T-helper 2 cell treated with Interferon-gamma antibody and Interleukin-4, amounts not matched to agents 5 μg/mL and 100 μg/mL, for 36 hours (primary cell): ENCODE measurements at places on chromosomes 6 and 20.
A peak's percentile ranks its signal among the peaks of the same experiment; 100 is the strongest.

DNA sequence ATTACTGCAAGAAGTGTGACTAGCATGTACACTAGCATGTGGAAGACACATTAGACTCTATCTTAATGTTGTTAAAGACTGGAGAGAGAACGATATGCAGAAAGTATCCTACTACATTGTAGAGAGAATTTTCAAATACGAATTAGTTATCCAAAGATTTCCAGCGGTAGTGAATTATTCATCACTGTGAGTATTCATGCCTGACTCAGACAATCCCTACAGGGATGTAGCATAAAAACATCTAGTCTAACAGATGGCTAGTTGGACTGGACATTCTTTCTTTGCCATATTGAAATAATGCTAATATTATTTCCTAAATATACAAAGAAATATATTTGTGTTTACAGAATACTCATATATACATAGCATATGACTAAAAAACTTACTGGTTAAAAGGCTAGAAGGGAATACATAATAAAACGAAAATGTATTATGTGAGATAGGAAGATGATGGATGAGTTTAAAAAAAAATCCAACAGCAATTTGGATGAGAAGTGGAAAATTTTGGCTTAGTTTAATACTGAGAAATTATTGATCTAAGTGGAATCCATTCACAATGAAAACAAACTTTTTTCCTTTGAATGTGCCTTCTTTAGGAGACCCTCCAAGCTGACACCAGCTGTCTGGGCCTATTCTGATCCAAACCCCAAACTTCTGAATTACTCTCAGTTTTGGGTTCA lies 580.7 kb downstream of the RFPL4B start:
- DNase-seq, result no peak

DNA sequence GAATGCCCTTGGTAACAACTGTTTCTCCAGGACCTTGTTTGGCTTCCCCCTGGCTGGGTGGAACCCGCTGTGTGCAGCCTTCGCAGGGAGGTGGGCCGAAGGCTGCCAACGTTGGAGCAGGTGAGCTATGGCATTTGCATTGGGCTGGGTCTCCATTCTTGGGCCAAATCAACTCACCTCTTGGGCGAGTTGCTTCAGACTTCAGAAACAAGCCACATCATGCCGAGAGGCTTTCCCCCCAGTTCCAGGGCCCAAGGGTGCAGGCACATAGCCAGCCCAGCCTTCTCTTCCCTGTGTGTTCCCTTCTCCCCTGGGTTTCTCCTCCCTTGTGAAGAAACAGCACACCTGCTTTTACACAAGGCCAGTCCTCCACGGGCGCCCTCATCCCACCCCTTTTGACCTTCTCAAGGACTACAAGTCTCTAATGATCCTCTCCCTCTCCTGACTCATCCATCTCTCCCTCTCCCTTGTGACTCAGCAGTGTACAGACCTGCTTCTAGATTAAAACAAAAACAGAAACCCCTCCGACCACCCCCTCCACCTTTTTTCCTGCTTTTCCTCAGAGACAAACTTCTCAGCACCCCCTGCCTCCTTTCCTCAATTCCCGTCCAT lies 41.6 kb downstream of the FAM209B start:
- no peak for DNase-seq

- no peak for DNase-seq
Measured at GRCh38 chr6:136792095-136792409, 225 bp downstream of the MAP3K5 start.

DNA sequence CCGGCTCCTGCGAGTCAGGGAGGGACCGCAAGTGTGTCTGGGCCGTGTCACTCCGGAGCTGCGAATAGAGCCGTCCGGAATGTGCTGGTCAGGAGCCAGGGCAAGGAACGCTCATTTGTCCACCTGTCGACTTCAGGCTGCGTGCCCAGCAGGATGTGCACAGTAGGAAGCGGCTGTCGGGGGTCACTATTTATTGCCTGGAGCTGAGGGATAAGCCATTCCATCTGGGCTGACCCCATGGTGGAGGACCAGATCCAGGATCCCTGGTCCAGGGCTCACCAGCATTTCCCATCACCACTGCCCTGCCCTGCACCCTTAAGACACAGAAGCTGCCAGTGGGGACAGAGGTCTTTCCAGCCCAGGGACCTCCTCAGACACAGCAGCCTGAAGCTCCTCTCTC lies 14.7 kb downstream of the NTSR1 start:
- no peak for DNase-seq

DNA sequence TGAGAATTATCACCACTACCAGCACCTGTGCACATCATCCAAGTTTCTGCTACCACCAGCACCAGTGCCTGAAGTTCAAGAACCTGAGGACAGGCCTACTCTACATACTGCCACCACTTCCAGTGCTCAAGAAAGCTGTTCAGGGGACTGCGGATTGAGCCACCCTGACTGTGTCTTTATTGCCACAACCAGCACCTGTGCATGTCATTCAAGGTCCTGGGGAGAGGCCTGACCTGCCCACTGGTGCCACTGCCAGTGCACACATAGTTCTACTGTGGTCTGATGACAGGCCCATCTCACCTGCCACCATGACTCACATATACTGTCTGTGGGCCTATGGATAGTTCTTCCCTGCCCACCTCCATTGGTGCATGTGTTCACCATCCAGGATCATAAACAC lies 559.4 kb downstream of the COL12A1 start:
- DNase-seq, result no peak

DNA sequence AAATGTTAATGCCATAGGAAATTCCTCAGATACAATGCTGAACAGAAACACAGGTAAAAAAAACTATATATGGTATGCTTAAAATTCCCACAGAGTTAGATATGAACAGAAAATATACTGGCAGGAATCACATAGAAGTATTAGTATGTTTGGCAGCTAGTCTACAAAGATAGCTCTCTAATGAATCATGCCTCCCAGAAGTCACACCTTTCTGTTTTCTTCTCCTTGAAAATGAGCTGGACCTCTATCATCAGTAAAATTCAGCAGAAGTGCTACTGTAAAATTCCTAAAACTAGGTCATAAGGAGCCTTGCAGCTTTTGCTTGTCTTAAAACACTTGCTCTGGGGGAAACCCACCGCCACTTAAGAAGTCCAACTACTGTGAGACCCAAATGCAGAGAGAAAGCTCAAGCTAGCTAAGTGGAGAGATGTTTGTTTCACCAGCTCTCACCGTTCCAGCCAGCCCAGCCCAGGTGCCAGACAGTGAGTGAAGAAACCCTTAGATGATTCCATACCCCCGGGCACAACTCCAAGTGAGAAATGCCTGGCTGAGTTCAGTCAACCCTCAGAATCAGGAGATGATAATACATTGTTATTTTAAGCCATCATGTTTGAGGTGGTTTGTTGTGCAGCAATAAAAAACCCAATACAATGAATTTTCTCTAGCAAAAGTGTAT lies 43.0 kb downstream of the TSPYL4 start:
- DNase-seq, result no peak

DNA sequence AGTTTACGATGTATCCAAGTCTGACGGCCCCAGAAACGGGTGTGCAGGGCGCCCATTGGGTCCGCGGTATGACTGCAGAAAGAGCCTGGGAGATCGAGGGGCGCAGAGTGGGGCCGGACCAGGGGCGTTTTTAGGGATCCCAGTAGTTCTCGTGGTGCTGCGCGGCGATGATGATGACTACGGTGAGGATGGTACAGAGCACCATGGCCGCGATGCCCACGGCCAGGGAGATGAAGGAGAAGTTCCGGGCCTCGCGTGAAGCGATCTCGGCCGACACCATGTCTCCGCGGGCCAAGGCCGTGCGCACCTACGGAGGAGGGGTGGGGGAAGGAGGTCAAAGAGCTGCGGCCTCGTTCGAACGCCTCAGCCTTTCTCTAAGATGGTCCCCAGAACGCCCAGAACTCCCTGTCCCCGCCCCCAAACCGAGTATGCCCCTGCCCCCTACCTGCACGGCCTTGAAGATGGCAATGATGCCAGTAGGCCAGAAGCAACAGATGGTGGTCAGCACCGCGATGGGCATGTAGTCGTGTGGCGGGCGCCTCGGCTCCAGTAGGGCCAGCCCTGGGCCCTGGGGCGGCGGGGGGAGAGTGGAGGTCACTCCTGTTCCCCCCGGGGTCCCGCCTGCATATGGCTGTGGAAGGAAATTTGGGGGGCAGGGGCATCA lies 2.5 kb downstream of the PRRT1 start:
- DNase-seq, result no peak

- no peak for DNase-seq
Measured at GRCh38 chr6:30592287-30592686, 21.0 kb downstream of the ABCF1 start.

- peak; percentile 35 for DNase-seq
Measured at GRCh38 chr6:119347466-119348095, 2.0 kb downstream of the MAN1A1 start.

- no peak for DNase-seq
Measured at GRCh38 chr6:136592930-136593673, 42.9 kb upstream of the MAP7 start.

DNA sequence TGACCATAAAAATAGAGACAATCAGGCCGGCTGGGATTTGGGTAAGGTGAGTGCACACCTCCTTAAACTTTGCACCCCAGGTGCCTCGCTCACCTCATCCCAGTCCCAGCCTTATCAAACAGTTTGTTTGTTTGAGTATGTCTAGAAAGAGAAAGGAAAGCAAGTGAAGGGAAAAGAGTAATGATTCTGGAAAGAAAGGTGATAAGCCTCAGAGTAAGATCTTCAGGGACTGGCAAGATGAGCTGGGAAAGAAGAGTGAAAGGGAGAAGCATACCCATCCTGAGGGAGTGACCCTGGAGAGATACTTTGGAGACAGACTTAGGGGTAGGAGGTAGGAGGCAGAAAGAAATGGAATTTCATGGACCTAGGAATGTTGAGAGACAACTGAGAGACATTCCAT lies 1.7 kb downstream of the TAP2 start:
- DNase-seq, result no peak

DNA sequence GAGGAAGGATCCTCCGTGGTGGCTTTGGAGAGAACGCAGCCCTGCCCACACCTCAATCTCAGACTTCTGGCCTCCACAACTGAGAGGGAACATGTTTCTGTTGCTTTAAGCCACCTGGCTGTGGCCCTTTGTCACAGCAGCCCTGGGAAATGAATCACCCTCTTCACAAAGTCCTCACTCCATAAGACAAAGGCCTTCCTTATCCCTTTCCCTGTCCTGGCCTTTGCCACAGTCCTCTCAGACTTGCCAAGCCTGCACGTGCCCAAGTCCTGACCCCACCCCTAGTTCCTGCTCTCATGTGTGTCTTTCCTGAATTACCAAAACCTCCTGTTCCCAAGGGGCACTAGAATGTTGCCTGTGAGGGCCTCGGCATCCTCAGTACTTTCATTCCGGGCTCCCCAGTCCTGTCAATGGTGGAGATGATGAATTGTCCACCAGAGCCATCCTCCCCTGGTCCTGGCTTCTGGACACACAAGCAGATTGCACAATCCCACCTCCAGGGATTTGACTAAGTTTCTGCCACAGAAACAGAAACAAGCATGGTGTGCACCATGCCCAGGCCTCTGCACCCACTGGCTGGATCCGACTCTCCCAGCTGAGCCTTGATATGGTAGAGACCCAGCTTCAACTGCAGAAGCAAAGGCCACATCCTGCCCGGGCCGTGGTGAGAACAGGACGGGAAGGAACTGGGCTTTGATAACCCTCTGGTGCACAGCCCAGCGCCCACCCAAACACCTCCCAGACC lies 232.6 kb upstream of the PDE10A start:
- no peak for DNase-seq

DNA sequence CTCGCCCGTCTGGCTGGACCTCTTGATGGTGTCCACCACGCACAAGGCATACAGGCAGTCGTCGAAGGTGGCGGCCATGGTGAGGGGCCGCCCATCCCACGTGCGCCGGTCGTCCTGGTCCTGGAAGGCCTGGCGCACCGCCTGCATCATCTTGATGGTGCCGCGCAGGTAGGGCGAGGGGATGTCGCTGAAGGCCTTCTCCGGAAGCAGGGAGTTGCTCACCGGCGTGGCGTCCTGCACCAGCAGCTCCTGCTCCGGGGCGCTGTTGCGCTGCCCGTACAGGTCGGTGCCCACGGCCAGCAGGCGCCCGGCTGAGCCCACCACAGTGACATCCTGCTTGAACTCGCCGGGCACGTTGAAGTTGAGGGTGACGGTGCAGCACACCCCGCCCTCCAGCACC lies 36.5 kb upstream of the TBC1D7 start:
- DNase-seq, result no peak

- DNase-seq, result no peak
Measured at GRCh38 chr6:170036916-170037315, 254.0 kb downstream of the DLL1 start.

GRCh38 chr6:57097596-57097995 lies 7.6 kb downstream of the ZNF451 start:
- DNase-seq, result no peak

- DNase-seq, result no peak
Measured at GRCh38 chr6:22372922-22373321, 76.1 kb upstream of the PRL start.
